ENCODE measurements at places on chromosomes 2 and 18. TPM values are rescaled to one million over a fixed set of nuclear protein-coding genes. Genes with fewer than 3 reads are reported as not detected.

Gene NT5DC4
- not detected for total RNA-seq

Gene SGPP2
- 1.2 TPM for total RNA-seq

Gene CDH2
- 200 TPM for total RNA-seq

Gene ALPP
- total RNA-seq, result not detected

Gene CFC1
- not detected for total RNA-seq

Gene KCNJ13
- total RNA-seq, result 1.1 TPM

DNA sequence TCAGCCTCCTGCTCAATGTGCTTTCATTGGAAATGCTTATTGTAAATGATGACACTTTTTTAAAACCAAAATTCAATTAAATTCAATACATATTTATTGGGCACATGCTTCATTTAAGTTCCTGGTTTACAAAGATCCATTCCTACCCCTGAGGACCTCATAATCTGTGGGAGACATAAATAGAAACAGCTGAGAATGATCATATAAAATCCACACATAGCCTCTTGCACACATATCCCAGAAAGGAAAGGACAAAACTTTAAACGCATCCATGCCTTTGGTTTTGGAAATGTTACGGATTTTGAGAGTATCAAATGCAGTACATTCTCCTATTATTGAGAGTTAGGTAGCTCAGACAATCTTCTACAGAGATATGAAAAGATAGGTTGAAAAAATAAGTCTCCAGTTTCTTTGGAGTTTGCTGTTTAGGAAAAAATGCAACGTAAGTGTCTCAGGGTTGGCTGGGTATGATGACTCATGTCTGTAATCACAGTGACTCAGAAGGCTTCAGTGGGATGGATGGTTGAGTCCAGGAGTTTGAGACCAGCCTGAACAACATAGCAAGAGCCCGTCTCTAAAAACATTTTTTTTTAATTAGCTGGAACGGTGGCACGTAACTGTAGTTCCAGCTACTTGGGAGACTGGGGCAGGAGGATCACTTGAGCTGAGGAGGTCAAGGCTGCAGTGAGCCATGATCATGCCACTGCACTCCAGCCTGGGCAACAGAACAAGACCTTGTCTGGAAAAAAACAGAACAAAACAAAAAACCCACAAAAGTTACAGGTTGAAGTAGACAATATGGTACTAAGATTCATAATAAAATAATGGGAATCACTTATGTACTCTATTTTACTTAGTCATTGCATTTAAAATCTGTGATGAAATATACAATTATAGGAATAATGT is 3.9 kb upstream of the PRELID3A start:
- no peak for DNase-seq

GRCh38 chr18:36352384-36352783 is 54.9 kb downstream of the FHOD3 start:
- peak; percentile 28 for DNase-seq

DNA sequence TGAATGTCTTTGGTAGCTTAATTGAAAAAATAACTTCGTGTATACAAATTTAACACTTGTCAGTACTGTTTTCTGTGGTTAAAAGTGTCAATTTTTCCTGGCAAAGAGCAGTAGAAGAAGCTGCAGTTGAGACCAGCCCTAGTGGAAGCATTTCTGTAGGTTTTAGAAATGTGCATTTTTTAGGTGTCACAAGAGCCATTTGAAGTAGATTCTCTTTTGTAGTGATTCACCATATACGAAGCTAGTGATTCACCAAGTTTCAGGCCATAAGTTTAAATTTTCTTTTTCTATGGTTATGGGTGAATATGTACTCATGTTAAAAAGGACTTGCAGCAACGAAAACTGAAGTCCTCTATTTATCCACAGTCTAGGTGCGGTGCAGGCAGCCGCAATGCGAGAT is 4.2 kb downstream of the NABP1 start:
- no peak for DNase-seq

- DNase-seq, result no peak
Measured at GRCh38 chr18:45085916-45086624, 405.4 kb downstream of the SETBP1 start.

GRCh38 chr2:16613539-16614011 is 52.1 kb downstream of the CYRIA start:
- DNase-seq, result no peak

- DNase-seq, result no peak
Measured at GRCh38 chr2:170501421-170502043, 213.6 kb upstream of the SP5 start.

DNA sequence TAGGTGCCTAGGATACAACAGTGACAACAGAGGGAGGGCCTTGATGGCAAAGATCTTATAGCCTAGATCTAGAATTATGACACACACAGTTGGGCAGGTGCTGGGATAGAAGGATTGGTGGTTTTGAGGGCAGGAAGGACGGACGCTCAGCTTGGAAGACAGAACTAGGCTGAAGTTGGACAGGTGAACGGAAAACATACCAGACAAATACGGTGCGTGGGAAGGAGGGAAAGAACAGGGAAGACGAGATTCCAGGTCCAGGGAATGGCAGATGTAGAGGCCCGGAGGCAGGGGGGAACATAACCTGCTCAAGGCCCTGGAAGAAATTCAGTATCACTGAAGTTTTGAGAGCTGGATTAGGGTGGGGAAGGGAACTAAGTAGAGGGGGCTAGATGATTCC is 40.8 kb downstream of the CRACDL start:
- no peak for DNase-seq
